ENCODE measurements at places on chromosomes 4 and X. TPM values are rescaled to one million over a fixed set of nuclear protein-coding genes. Genes with fewer than 3 reads are reported as not detected.

PNMA3 gene
- total RNA-seq = not detected

GRCh38 chr4:40369437-40370274, 34.5 kb downstream of the CHRNA9 start:
- no peak for DNase-seq

DNA sequence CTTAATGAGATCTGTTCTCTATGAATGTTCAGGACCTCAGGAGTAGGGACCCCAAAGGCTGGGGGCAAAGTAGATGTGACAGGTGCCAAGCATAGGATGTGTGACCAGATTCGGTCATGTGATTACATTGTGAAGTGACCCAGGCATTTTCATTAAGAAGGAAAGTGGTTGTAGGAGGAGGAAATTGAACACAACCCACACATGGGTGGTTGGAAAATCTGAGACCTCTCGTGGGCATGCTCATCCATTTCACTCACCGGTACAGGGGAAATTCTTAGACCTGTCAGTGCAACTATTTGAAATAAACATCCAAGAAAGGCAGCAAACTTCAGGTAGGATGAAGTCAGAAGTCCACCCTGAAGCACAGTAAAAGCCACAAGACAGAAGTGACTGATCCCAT, 43.5 kb upstream of the CD99 start:
- DNase-seq = no peak

HSFX3 gene
- total RNA-seq = not detected

DNA sequence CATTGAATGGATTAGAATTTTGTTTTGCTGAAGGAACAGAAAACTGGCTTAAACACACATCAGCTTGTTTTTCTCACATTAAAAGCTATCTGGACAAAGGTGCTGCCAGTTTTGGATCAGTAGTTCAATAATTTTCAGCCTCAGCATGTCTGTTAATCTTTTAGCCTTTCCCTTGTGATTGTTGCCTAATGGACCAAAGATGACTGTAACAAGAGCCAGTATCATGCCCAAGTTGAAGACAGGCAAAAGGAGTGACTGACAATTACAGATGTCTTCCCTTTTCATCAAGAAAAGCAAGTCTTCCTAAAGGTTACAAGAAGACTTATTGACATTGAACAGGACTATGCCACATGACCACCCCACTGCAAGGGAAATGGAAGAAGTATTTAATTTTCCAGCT, 419.7 kb downstream of the MAPK10 start:
- no peak for DNase-seq

GRCh38 chr4:165814256-165815020, 58.6 kb upstream of the TLL1 start:
- no peak for DNase-seq

GRCh38 chrX:137227151-137227550, 193.4 kb upstream of the GPR101 start:
- DNase-seq = peak; percentile 61

GRCh38 chr4:157075811-157076577, at the start of gene GLRB:
Gene GLRB, plus strand, starts transcription at chr4:157076150. Its CDS starts 1,875 bp downstream, at chr4:157078025.
- peak; percentile 28 for DNase-seq

- DNase-seq = no peak
Observed at GRCh38 chr4:122759639-122760310, 27.3 kb downstream of the BBS12 start.

DNA sequence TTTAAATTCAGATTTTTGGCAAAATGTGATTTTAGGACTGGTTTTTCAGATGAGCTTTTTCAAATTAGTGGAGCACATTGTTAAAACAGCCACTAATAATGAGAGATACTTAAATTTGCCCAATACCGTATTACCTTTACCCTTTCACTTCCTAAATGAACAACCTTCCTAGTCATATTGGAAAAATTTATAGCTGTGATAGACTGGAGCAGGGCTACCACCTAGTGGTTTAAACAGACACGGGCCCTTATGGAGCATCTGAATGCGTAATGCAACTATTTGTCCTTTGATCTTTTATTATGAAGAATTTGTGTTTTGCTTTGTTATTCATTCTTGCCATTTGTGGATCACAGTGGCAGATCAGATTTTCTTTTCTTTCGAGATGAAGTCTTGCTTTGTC, 72.7 kb downstream of the KDM6A start:
- no peak for DNase-seq

DNA sequence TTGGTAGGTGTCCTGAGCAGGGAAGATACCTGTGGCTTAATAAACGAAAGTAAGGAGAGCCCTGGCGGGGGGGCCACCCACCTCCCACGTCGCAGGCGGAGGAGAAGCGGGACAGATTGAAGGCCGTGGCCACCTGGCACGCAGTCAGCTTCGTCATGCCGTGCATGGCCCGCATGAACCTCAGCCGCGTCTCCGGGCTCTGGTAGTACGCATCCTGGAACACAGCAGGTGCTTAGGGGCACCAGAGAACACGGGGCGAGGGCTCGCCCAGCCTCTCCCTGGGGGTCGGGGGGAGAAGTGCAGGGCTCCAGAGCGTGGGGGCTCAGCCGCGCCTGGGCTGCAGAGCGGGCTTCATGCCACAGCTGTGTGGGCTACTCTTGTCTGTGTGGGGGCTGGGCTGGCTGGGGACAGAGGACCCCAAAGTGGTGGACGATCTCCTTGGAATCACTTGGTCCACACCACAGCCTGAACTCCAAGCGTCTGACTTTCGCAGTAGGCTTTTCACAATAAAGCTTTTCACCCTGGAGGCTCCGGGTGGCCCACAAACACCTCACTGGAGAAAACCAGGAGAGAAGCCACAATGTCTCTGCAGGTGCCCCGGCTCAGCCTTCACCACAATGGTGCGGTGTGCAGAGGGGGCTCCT, 27.1 kb upstream of the SLC25A6 start:
- DNase-seq = no peak

FGF13 gene
- 43.5 TPM for total RNA-seq

DNA sequence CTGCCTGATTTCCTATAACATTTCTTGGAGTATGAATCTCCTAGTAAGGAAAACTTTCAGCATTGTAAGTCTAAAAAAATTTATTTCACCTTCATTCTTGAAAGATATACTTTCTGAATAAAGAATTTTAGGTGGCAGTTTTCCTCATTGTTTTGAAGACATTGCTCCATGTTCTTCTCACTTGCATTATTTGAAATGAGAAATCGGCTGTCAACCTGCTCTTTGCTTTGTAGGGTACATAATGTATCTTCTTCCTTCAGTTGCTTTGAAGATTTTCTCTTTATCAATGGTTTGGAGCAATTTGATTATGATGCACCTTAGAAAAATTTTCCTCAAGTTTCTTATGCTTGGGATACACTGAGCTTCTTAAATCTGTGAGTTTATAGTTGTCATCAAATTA, 120.3 kb downstream of the EVC2 start:
- DNase-seq = no peak

NAA11 gene
- not detected for total RNA-seq

- DNase-seq = no peak
Observed at GRCh38 chr4:61666244-61666643, 466.1 kb downstream of the ADGRL3 start.

DNA sequence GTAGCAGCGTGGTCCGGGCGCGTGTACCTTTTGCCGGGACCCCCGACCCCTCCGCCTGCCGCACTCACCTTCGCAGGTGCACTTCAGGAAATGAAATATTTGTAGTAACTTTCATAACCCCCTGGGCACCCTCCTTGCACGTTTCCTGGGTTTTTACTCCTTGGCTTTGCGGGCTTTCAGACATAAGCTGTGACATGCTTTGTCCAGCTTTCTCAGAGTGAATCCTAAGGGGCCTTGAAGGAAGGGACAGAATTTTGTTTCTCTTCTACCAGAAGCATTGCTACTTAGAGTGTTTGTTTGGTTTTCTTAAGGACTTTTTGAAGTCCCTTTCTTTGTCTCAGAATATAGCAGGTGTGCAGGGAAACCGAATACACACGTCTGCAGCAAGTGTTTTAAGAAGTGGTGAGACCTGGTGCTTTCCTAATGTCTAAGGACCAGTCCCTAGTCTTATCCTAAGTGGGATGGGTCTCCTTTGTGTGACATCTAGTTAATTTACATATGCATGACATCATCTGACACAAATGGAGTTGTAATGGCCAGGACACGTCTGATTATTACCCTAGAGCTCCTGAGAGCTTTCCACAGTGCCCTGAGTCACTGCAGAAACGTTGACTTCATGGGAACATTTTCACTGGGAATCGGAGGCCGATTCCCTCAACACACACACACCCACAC, 1.3 kb downstream of the FAM149A start:
- DNase-seq = no peak

DNA sequence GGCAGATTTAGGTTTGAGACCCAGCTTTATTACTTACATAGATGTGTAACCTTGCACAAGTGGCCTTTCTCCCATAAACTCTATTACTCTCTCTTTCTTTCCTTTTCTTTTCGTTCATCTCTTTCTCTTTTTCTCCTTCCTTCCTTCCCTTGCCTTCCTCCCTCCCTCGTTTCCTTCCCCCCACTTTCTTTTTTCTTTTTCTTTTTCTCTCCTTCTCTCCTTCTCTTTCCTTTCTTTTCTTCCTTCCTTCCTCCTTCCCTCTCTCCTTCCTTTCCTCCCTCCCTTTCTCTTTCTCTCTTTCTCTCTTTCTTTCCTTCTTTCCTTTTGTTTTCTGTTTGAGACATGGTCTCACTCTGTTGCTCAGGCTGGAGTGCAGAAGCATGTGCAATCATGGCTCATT, 526.4 kb upstream of the CXorf51A start:
- no peak for DNase-seq

CT55 gene
- not detected for total RNA-seq

GRCh38 chr4:45646885-45647590, 476.8 kb downstream of the GABRG1 start:
- no peak for DNase-seq

DNA sequence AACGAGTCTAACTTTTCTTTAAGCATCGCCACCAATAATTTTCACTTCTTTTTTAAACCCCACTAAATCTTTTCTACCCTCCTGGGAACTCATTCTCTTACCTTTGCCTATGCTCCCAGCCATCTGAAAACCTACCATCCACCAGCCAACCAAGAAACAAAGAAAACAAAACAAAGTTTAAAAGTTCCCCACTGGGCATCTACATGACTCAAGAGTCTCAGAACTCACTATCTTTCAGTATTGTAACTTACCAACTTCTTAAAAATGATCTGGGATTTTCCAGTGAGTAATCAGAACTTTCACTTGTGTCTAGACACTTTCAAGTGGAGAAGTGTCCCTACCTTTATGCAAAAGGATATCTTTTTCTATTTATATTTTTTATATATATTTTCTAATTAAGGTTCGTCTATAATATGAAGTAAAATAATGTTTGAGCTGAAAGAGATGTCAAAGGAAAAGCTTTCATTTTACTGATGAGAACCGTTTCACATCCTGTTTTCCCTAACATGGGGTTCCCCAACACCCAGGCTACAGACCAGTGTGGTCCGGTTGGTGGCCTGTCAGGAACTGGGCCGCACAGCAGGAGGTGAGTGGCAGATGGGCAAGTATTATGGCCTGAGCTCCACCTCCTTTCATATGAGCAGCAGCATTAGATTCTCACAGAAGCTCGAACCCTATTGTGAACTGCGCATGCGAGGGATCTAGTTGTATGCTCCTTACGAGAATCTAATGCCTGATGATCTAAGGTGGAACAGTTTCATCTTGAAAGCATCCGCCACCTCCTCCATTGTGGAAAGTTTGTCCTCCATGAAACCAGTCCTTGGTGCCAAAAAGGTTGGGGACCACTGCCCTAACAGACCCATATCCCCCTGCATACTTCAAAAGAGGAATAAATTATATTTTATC, 9.8 kb upstream of the TIGD2 start:
- no peak for DNase-seq

MAGEA2 gene
- not detected for total RNA-seq

DNA sequence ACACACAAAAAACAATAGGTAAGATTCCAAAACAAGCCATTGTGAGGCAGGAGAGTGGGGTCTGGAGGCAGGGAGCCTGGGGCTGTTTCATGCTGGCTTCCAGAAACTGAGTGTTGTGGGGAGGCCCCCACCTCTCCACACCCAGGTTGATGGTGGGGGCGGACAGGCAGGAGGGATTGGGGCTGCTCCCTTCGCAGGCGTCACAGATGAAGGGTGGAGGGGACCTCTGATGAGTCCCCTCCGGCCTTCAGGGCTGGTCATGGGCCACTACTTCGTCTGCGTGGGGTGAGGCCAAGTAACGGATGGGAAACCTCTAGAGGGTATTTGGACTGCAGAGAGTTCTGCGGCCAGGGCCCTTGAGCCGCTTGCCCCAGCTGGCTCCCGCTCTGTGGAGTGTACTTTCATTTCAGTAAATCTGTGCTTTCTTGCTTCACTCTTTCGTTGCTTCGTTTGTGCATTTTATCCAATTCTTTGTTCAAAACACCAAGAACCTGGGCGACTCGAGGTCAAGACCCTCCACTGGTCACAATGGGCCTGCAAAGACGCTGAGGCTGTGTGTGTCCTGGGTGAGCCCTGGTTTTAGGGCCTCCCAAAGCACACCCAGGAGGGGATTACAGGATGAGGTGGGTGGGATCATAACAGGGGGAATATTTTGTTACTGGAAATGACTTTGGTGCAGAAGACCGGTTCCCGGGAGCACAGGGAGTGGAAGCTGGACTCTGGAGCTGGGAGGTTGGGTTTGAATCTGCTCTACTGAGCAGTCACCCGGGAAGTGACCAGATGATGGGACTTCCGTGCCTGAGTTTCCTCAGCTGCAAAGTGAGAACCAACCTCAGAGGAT, 83.7 kb upstream of the ADRA2C start:
- DNase-seq = peak; percentile 18

Measured in psoas muscle (tissue), 8 donors.